ENCODE measurements at places on chromosomes 7 and 10. TPM values are rescaled to one million over a fixed set of nuclear protein-coding genes. Genes with fewer than 3 reads are reported as not detected.

DNA sequence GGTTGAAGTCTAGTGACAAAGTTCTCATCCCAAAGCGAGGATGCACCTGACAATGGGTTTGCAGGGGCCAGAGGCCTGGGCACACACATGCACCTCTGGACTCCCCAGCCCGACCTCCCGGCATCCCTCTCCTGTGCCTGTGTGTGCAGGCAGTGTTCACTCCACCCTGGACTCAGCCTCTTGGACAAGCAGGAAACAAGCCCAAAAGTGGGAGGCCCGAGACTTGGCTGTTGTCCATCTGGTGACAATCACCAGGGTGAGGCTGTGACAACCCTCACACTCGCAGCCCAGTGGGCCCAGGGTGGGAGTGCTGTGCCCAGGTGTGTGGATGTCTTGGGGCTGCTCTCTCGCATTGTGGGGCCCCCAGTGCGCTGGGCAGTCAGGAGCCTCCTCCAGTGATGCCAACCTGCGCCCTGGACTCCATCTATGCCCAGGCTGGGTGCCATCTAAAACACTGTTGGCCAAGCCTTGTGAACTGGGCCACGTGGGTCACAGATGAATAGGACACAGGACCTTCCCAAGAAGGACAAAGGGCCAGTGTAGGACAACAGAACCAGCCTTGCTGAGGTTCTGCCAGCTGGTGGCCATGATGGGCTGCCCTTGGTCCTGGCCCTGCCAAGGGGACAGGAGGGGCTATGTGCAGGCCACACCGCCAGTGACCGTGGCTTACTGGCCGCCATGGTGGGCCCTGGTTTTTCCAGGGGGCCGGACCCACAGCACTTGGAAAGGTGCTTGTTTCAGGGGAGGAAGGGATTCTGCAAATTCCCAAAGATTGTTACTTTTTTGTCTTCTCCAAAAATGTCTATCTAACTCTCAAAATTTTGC is 144.3 kb downstream of the TCERG1L start:
- DNase-seq: no peak

GRCh38 chr10:101467286-101467770 is 113.4 kb downstream of the BTRC start:
- DNase-seq: no peak

DENND2A gene
- total RNA-seq: 84.8 TPM

DNA sequence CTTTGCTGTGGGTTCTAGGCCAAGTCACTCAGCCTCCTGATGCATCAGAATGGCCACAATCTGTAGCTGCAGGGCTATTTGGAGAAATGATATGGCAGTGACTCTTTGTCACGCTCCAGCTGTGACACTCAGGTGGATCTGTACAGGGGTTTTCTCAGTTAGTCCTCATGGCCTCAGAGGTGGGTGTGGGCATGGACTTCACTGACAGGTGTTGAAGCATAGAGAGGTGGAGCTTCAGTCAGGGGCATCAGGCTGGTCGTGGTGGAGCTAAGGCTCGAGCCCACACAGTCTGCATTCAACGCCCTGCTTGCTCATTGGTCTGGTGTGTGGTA is 21.2 kb downstream of the PALD1 start:
- no peak for DNase-seq

DNA sequence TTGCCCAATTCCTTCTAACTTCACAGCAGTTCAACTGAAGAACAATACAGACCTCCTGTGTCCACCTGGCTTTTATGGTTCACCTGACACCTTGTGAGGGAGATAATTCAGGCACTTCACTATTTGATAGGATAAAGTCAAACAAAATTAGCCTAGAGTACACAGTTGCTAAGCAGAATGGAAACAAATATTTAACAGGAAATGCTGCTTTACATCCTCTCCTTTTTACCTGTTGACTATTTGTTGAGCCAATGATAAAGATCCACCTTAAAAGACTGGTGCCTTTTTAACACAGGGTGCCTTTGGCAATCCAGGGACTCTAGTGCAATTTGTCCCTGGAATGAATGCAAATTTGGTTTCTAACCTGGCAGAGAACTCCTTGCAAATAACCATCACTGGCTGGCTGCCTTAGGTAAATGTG is 39.8 kb downstream of the ITPRID1 start:
- no peak for DNase-seq

GRCh38 chr7:99369767-99370391 is 4.7 kb upstream of the ARPC1B start:
- DNase-seq: no peak

DNA sequence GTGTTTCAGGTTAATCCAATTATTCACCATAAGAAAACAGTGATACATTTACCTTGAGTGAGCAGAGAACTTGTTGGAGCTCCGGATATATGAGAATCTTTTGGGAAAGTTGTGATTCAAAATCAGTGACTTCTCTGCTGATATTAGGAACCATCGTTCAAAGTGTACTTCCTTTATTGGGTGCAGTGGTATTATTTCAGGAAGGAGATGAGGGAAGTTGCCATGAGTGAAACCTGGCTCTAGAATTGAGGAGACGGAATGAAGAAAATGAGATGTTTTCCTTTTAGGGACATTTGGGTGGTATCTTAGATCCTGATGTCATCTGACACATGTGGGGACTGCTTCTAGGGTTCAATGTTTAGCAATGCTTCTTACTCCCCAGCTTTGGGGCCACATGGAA is 343.9 kb downstream of the ABCA13 start:
- no peak for DNase-seq

ADAM22 gene
- 19.8 TPM for total RNA-seq

- no peak for DNase-seq
Observed at GRCh38 chr10:110513949-110514348, 16.2 kb downstream of the DUSP5 start.

CDK6 gene
- total RNA-seq: 19.0 TPM

STRIP2 gene
- total RNA-seq: 0.37 TPM

Measured in uterus (tissue), 4 donors.